GM12892 (cell line): ENCODE measurements at places on chromosomes 1 and 21.

DNA sequence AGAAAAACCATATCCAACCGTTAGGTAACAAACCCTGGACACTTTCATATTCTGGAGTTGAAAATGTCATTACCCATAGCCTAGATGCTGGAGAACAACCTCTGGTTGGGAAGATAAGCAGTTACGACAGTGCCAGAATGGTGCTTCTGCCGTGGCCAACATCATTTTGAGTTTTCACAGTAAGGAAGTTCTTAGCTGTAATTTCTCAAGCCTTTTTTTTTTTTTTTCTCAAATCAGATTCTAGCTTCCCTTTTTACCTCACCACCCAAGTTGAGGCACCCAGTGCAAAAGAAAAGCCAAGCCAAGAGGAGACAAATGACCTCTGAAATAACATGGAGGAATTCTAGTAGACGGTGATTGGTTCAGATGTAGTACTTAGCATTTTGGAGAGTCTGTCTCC lies 21.8 kb downstream of the PPT1 start:
- no peak for DNase-seq

- DNase-seq, result no peak
Measured at GRCh38 chr1:176735201-176735600, 272.2 kb downstream of the PAPPA2 start.

GRCh38 chr1:178781533-178782330 lies 56.7 kb downstream of the RALGPS2 start:
- no peak for DNase-seq

- DNase-seq, result no peak
Measured at GRCh38 chr1:215878843-215879242, 311.7 kb downstream of the KCTD3 start.

DNA sequence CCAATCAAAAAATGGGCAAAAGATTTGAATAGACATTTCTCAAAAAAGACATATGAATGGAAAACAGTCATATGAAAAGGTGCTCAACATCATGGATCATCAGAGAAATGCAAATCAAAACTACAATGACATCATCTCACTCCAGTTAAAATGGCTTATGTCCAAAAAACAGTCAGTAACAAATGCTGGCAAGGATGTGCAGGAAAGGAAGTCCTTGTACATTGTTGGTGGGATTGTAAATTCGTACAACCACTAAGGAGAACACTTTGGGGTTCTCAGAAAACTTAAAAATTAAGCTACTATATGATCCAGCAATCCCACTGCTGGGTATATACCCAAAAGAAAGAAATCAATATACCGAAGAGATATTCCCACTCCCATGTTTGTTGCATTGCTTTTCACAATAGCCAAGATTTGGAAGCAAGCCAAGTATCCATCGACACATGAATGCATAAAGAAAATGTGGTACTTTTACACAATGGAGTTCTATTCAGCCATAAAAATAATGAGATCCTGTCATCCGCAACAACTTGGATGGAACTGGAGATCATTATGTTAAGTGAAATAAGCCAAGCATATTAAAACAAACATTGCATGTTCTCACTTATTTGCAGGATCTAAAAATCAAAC lies 17.9 kb downstream of the GBP5 start:
- DNase-seq, result no peak

GRCh38 chr1:31776032-31776431 lies 11.9 kb upstream of the ADGRB2 start:
- no peak for DNase-seq
